Stimulated activated CD4-positive, alpha-beta T cell treated with anti-CD3 and anti-CD28 coated beads, Interleukin-4, amount 100 ng/mL, for 4 hours (primary cell): ENCODE measurements at places on chromosomes 5 and 9.

GRCh38 chr5:173907686-173908371 is 19.7 kb downstream of the CPEB4 start:
- DNase-seq = no peak

DNA sequence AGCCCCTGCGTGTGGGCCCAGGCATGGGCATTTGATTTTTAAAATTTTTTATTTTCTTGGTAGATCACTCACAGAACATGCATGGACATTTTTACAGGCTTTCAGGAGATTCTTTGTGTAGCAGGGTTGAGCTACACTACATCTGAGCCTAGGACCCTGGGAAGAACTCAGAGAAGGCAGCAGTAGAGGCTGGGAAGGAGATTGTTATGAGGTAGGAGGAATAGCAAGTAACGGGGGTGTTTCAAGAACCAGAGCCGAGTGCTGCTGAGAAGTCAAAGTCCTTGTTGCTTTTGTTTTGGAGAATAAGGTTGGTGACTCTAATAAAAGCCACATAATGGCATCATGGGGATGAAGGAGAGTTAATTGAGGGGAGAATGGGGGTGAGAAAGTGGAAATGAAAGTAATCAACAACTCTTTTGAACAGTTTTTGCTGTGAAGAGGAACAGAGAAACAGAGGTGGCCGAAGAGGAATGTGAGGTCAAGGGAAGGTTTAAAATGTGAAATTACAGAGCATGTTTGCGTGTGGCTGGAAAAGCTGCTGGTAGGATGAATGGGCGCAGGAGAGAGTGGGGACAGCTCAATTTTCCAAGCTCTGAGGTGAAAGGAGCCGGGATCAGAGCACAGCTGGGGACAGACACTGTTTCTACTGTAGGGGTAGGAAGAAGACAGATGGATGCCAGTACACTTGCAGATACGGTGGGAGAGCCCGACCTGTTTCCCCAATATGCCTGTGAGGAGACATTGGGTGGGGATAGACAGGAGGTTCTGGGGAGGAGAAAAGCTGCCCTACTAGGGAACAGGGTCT is 4.7 kb upstream of the PDLIM7 start:
- DNase-seq = no peak

DNA sequence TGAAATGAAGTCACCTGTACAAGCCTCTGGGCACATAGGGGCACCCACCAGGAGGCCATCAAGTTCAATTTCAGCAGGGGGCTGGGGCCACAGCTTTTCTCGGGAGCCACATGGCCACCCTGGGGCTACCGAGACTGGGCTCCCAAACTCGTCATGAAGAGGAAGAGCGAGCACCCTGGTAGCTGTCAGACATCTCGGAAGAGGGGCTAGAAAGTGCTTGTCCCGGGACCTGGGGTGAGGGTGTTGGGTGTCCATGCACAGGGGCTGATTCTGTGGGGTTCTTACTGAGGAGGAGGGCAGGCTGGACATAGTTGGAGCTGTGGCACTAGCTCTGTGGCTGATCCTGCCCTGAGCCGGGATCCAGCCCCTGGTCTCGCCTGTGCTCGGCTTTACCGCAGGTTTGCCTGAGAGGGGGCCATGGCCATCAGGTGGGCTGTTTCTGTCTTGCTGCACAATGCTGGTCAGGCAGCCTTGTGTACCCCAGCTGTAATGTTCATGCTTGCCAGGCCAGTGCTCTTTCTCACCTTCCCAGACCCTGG is 70.3 kb downstream of the PHF2 start:
- DNase-seq = no peak

- DNase-seq = no peak
Observed at GRCh38 chr5:110402562-110402961, 323.9 kb downstream of the TMEM232 start.

GRCh38 chr5:54704333-54704732 is 186.8 kb downstream of the SNX18 start:
- no peak for DNase-seq

DNA sequence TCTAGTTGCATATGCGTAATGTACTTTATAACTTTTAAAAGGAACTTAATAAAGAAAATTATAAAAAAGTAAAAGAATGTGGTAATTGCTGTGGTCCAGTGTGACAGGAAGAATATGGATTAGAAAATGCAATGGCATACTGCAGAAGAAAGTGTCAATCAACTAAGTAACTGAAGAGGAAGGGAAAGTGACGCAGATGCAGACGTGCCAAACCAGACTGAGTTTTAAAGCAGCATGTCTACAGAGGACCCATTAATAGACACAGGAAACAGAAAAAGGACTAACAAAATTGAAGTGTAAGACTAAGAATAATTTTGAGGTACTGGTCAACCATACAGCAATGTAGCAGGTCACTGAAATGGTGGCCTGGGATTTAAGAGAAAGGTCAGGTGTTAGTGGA is 73.3 kb downstream of the DPYSL3 start:
- no peak for DNase-seq

GRCh38 chr5:139764886-139765408 is 30.7 kb upstream of the PSD2 start:
- DNase-seq = no peak

DNA sequence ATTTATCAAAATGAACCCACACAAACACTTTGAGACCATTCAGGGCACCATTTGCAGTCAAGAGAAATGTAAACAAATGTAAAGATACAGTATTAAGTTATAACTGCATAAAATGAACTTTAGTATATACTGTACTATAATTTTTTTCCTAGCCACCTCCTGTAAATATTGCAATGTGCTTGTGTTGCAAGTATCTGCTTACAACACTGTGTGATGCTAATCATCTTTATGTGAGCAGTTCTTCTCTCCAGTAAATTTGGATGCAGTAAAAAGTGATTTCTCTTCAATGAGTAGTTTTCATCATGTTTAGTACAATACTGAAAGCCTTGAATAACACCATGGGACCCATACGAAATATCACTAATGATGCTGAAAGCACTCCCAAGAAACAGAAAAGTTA is 9.4 kb downstream of the G3BP1 start:
- no peak for DNase-seq

GRCh38 chr5:126119887-126120442 is 303.2 kb upstream of the GRAMD2B start:
- DNase-seq = no peak

GRCh38 chr9:112487008-112487798 is 576 bp downstream of the KIAA1958 start:
- DNase-seq = peak; percentile 60

GRCh38 chr5:61332358-61332749 is 296 bp downstream of the ZSWIM6 start:
- no peak for DNase-seq

DNA sequence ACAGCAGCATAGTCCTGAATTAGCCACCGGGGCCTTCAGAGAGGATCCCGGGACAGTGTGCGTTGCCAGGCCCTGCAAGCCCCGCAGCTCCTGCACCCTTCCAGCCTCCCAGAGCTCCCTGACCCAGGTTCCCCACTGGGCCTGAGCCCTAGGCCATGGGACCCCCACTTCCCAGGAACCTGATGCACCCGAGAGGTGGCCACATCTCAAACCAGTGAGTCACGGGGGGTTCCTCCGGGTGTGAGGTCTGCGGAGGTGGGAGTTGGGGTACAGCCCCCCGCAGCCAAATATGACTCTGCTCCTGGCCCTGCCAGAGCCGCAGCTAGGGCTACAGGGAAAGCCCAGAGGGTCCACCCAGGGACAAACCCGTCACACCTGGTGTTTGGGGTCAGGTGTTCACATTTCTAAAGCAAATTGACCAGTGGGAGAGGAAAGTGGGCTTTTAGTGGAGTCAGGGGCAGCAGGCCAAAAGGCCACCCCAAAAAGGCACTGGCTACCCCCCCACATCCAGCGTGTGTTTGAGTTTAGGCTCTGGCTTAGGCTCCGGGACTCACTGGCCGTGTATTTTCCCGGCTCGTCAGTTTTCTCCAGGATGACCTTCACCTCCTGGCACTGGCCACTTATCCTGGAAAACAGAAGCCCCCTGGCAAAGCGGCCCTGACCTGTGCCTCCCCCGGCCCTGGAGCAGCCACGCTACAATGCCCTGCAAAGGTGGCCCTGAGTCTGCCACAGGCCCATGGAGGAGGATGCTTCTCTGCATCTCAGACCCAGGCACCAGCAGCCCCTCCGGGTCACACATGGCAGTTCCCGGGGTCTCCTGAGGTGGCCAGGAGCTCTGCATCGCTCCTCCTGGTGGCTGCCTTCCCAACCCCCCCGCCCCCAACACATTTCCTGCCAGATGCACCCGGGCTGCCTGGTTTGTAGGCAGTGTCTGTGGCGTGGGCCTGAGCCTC is 17.4 kb upstream of the OBP2B start:
- DNase-seq = no peak

DNA sequence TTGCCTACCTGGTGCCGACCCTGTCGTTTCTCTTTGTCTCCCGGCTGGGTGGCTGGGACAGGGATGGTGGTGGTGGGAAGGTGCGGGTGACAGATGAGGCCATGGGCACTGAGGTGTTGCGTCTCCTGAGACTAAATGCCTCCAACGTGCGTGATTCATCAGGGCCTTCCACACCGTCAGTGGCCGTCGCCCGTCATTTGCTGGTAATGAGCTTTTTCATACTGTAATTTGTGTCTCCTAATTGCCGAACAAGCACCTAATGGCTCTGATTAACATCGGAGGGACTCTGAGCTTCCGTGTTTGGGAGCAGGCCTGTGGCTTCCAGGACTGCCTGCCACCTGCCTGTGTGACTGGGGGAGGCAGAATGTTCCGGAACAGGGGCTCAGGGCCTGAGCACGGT is 35.2 kb downstream of the RXRA start:
- no peak for DNase-seq

- DNase-seq = peak; percentile 7
Observed at GRCh38 chr5:74326571-74327338, 313.8 kb downstream of the ENC1 start.

- DNase-seq = no peak
Observed at GRCh38 chr9:7960320-7961050, 160.9 kb upstream of the DMAC1 start.

- DNase-seq = no peak
Observed at GRCh38 chr9:96674906-96675538, 19.9 kb upstream of the PRXL2C start.

DNA sequence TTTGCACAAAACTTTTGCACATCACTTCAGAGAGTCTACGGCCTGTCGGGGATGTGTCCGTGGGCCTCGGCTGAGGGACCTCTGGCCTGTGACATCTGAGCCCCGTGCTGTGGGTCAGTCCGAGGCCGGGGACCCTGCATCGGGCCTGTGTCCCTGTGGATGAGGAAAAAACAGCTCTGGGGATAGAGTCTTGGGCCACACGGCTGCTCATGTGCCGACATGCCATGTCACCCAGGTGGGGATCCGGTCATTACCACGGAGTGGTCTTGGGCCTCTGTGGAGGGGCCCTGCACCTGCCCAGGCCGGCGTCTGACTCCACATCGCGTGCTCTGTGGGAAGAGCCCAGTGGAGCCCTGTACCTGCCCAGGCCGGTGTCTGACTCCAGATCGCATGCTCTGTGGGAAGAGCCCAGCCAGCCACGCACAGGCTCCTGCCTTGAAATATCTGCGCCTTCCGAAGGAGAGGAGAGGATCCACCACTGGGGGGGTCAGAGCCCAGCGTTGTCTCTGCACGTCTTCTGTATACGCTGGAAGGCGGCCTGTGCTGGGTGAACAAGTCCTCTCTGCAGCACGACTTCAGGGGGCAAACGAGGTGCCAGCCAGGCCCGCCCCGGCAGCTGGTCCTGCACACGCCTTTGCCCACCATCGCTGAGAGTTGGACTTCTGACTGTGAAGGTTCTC is 27.5 kb upstream of the IRX4 start:
- no peak for DNase-seq

- DNase-seq = no peak
Observed at GRCh38 chr5:90171466-90171865, 238.1 kb downstream of the CETN3 start.
